Breast epithelium (tissue), 4 donors: ENCODE measurements at places on chromosomes 13 and 19. TPM values are rescaled to one million over a fixed set of nuclear protein-coding genes. Genes with fewer than 3 reads are reported as not detected.

GRCh38 chr19:51507640-51508058, 6.0 kb upstream of the SIGLEC12 start:
- DNase-seq: no peak

GRCh38 chr19:33767898-33768413, 28.7 kb upstream of the KCTD15 start:
- DNase-seq: no peak

- no peak for DNase-seq
These were observed 5.9 kb downstream of the TRAPPC6A start for GRCh38 chr19:45172173-45172572.

The PNMA8B gene
- 2.2 TPM for total RNA-seq

- no peak for DNase-seq
These were observed 346.0 kb downstream of the KCNRG start for GRCh38 chr13:50361282-50361681.

- no peak for DNase-seq
These were observed 113.5 kb upstream of the EDNRB start for GRCh38 chr13:78032132-78032531.

DNA sequence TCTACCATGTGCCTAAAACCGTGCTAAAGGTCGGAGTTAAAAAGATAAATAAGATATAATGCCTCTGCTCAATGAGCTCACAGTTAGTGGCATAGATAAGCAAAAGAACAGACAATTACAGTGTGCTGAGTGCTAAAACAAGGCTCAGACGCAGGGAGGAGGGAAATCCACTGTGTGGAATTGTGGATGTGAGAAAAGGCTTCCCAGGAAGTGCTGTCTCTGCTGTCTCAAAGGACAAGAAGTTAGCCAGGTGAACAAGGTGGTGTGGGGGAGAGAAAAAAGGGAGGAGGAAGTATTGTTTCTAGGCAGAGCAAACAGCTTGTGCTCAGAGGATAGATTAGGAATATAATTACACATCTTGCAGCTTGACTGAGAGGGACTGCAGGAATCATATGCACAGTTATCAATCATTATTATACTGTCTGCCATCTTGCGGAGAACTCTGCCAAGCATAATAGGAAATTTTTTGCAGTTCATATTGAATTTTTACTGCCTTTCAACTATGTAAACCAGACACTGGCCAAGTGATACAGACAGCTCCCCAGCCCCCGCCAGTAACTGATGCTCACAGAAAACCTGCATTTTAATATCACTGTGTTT, 9.3 kb downstream of the C13orf42 start:
- DNase-seq: no peak

DNA sequence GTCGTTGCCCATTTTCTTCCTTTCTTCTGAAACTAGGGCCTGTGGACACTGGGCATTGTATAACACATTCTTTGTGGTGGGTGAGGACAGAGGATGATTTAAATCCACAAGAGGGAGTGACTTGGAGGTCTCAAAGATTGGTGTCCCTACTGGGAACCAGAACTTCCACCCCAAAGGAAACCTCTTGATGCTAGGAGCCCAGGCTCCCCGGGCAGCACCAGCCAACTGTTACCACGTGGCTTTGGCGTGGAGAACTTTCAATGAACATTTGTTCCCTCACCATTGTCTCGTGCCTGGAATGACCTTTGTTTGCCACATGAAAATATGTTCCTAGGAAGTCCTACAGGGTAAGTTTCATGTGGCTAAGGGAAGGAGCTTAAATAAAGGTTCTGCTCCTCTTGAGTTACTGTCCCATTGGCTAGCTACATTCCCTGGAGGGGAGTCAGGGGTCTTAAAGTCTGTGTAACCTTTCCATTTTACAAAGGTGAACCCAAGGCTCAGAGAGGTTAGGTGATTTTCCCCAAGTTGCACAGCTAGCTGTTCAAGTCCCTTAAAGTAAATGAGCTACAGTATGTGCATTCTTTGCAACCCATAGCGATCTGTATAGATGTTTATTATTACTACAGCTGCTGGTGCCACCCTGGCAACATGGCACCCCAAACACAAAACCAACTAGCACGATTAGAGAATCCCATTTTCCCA, 5.0 kb upstream of the CDX2 start:
- DNase-seq: no peak

GRCh38 chr13:110624766-110625756, 9.7 kb downstream of the NAXD start:
- no peak for DNase-seq

The ZNF878 gene
- total RNA-seq: 0.88 TPM

- no peak for DNase-seq
These were observed 79.7 kb downstream of the INSR start for GRCh38 chr19:7214324-7215089.

The SMIM24 gene
- total RNA-seq: 6.7 TPM

GRCh38 chr19:14441041-14441938, 8.2 kb downstream of the PKN1 start:
- no peak for DNase-seq

DNA sequence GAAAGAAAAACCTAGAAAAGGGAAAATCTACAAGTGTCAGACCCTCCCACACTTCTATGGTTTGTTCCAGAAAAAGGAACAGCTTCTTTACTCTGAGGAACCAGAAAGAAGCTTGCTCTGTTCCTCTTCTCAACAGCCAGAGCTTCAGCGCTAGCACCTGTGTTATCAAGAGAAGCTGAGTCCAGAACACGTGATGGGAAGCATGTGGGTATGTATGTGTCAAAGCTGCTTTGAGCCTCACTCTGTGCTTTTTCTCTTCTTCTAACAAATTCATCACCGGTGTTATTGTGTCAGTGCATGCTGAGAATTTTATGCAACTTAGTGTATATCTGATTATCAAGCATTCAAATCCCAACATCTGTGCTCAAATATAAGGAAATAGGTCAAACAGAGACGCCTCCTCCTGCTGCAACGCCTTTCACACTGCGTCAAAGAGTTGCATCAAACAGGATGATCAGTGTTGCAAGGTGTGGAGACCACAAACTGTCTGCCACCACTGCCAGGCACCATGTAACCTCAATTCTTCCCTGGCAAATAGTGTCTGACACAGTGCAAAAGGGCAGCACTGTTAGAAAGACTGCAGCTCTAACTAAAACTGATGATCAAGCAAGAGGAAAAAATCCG, 83.9 kb downstream of the LRRC63 start:
- DNase-seq: no peak

The FUT6 gene
- total RNA-seq: not detected

The CATSPERD gene
- not detected for total RNA-seq
